Cardiac fibroblast (primary cell): ENCODE measurements at places on chromosomes 5 and 9.
A peak's percentile ranks its signal among the peaks of the same experiment; 100 is the strongest.

- DNase-seq, result no peak
Observed at GRCh38 chr9:93343663-93344062, 107.8 kb upstream of the FAM120A start.

DNA sequence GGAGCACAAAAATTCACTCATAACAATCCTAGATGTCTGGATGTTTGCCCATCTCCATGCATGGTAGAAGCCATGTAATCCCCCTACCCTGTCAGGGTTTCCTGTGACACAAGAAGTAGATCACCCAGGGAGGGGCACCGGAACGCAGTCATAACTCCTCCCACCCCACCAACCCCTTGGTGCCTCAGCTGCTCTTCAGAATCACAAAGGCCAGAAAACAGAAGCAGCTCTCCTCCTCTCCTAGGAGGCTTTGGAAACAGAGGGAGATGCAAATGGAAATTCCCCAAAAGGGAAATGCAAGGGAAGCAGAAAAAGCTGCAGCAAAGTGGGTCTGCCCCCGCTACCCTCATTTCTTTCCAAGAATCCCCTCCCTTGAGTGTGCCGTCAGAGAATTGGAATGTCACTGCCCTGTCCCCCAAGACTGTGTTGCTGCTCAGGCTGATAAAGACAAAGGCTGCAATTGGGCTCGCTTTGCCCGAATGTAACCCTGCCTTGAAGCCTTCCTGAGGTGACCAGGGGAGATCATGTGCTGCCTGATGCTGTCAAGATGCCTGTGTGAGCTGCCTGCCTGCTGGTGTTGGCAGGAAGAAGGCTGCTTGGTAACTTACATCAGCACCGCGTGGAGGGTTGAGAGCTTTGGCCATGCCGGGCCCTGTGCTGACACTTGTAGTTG is 65.5 kb upstream of the ABCA1 start:
- peak; percentile 96 for DNase-seq

GRCh38 chr9:129347316-129348120 is 169.5 kb upstream of the IER5L start:
- peak; percentile 54 for DNase-seq

DNA sequence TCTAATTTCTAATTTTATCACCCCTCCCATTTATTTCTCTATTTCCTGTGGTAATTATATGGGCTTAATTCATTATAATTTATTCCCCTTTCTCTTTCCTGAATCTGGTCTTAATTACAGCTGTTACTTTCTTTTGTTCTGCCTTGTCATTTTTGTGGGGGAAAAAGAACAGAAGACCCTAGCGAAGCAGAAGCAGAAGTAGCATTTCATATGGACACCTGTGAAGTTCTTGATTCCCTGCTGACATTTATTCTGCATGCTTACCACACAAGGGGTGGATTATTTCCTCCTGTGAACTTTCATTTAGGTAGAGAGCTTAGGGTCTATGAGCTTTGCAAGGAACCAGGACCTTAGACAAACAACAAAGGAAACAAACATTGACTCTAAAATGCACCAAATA is 33.3 kb downstream of the GAPT start:
- DNase-seq, result no peak

- DNase-seq, result no peak
Observed at GRCh38 chr9:129398101-129398960, 220.3 kb upstream of the IER5L start.

- no peak for DNase-seq
Observed at GRCh38 chr9:28134446-28134976, 561.2 kb upstream of the C9orf72 start.

DNA sequence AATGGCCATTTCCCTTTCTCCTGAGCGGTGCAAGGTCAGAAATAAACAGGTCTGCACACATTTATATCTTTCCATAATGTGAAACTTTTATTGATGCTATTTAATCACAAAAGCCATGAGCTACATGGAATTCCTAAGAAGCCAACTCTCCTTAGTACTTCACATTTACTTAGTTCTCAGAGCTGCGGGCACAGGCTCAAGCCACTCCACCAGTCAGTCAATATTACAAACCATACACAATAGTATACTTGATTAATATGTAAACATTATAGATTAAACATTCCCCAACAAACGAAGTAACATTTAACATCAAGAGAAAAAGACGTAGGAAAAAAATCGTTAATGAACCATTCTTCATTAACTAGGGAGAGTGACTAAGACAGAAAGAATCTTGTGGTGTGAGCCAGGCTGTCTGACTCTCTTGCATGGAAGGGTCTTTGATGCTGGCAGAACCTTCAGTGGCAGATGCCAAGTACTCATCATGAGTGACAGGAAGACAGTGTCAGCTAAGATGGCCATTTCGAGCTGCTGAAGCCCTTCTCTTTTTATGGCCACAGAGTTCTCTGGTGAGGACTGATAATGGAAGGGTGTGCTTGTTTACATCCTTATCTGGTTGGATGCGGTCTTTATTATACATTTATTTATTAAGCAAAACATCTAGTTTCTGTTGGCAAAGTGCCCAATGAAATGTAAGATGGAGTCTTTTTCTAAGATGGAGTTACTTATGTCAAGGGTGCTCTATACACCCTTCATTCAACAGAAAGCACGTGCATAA is 115.5 kb upstream of the TUT7 start:
- DNase-seq, result no peak

- peak; percentile 18 for DNase-seq
Observed at GRCh38 chr9:2919347-2919746, 75.5 kb upstream of the PUM3 start.

DNA sequence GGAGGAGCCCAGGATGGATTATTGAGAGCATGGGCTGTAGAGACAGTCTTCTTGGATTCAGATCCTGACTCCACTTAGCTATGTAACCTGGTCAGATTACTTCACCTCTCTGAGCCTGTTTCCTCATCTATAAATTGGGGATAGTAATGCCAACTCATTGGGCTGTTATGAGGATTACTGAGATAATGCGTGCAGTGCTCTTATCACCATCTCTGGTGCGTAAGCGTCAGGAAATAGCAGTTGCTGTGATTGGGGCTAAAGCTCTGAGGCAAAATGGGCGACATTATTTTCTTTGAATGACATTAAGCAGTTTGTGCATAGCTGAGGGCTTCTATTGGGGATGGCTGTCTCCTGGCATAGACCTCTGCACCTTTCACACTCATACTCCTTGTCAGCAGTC is 995 bp upstream of the MSMP start:
- DNase-seq, result no peak

DNA sequence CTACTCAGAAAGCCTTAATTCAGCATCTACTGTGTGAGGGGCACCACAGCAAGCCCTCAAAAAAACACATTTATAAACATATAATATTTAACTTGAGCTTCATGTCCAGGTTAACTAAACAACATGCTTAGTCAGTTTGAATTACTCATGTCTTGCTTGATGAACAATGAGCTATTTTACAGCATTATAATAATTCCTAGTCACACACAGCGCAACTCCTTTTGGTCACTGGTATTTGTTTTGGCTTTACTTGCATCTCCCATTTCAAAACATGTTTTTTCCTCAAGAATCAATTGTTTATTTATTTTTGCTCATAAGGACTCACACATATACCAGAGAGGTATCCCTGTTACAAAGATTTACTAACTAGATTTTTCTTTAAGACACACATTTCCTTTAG is 616.7 kb upstream of the DAB2 start:
- DNase-seq, result no peak

DNA sequence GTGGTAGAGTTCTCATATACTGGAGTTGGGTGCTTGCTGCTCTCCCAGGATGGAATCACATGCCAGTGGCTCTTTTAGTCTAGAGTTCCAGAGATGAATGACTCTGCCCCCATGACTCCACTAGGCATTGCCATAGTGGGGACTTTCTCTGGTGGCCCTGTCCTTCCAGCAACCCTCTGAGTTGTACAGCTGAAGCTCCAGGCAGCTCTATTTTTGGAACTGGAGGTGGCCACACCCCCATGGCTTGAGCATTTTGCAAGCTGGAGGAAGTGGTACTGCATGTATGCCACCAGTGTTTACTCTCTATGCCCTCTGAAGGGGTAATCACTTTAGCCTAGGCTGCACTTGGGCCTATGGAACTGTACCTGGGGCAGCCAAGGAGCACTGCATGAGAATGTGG is 112.6 kb downstream of the RANBP17 start:
- no peak for DNase-seq

GRCh38 chr5:123881759-123882244 is 369.8 kb downstream of the CSNK1G3 start:
- DNase-seq, result peak; percentile 58

DNA sequence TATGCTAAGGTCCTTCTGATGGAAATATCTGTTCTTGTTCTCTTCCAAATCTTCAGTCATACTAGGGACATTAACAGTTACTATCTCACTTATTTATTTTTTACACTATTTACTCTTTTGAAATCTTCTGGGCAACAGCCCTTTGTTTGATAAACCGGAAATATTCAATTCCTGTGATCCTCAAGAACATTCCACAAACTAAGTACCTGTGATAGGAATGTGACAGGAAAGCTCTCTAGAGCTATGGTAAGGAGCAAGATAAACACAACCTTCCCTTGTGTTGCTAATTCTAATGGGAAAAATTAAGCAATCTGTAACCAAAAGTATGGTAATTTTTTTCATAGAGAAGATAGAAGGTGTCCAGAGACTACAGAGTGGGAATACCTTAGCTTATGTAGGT is 22.0 kb upstream of the ANKRD34B start:
- DNase-seq, result no peak

GRCh38 chr5:55520117-55520839 is 14.5 kb downstream of the PLPP1 start:
- no peak for DNase-seq

DNA sequence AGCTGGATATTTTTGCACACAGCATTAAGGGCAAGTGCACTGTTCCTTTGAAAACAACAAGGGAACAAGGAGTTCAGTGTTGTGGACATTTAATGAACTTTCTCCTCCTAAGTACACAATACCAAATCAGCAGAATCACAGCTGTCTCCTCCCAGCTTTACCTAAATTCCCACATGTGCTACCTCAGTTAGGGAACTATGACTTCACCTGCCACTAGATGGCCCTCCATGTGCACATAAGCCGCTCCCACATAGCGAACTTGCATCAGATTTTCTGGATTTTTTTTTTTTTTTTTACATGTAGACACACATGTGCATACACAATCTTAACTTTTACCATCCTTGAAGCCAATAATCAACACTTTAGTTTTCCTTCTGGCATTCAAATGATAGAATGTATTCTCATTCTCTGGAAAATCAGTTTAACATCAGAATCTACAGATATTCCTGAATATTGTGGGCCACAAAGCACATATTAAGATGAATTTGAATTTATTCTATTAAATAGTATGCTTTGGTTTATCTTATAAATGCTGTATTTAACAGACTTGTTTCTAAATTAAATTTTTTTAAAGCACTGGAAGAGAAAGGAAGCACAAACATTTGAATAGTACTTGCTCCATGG is 123.6 kb downstream of the PALM2AKAP2 start:
- peak; percentile 91 for DNase-seq

- DNase-seq, result peak; percentile 94
Observed at GRCh38 chr5:151740336-151740942, 18.0 kb downstream of the ATOX1 start.
